ENCODE measurements at places on chromosomes 16 and 17. TPM values are rescaled to one million over a fixed set of nuclear protein-coding genes. Genes with fewer than 3 reads are reported as not detected.

DNA sequence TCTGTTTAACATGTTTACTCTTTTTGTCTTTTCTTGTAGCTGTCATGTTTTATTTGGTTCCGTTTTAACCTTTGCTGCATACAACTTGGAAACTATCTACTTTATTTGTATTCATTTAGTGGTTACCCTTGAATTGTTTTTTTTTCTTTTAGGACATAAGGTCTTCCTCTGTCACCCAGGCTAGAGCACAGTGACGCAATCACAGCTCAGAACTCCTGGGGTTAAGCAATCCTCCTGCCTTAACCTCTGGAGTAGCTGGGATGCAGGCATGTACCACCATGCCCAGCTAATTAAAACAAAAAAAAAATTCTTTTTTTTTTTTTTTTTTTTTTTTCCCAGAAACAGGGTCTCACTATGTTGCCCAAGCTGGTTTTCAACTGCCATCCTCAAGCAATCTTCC is 29.8 kb upstream of the USP43 start:
- DNase-seq = no peak

DNA sequence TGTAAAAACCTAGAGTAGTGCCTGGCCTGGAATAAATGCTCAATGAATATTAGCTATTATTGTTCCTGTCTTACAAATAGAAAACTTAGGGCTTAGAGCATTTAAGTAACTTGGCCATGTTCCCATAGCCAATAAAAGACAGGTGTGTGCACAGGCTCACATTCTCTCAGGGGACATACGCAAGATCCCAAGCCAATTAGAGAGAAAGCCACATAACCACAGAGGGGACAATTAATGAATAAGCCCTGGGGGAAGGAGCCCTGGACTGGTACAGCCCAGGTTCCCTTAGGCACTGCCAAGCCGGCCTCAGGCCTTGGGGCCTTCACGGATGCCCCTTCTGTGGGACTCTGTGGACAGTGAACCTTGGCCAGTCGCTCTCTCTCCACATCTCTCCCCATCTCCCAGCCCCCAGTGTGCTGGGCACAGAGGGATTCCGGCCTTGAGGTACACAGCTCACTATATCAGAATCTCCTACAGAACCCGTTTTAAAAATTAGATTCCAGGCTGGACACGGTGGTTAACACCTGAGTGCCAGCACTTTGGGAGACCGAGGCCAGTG is 27.3 kb upstream of the ABCC12 start:
- DNase-seq = no peak

DNA sequence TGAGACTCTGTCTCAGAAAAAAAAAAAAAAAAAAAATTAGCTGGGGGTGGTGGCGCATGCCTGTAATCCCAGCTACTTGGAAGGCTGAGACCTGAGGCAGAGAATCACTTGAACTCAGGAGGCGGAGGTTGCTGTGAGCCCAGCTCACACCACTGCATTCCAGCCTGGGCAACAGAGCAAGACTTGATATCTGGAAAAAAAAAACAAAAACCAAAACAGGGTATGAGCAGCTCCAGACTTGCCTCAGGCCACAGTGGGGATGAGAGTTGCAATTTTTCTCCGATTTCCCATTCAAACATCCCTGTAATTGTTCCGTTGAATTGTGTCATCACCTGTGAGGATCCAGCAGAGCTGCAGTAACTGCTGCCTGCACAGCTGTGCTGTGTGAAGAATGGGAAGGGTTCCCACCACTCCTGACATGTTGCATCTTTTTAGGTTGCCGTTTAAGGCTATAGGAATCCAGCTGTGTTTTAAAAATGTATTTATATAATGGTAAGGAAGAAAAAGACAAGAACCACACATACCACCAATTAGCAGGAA is 150.0 kb downstream of the VPS53 start:
- DNase-seq = no peak

- no peak for DNase-seq
Observed at GRCh38 chr16:11094075-11094856, 149.9 kb downstream of the CLEC16A start.

- no peak for DNase-seq
Observed at GRCh38 chr17:76538281-76538931, 897 bp upstream of the CYGB start.

DNA sequence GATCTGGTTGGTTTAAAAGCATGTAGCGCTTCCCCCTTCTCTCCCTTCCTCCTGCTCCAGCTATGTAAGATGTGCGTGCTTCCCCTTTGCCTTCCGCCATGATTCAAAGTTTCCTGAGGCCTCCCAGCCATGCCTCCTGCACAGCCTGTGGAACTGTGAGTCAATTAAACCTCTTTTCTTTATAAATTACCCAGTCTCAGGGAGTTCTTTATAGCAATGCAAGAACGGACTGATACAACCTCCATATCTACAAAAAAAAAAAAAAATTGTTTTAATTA is 16.6 kb upstream of the PDXDC1 start:
- DNase-seq = no peak

DNA sequence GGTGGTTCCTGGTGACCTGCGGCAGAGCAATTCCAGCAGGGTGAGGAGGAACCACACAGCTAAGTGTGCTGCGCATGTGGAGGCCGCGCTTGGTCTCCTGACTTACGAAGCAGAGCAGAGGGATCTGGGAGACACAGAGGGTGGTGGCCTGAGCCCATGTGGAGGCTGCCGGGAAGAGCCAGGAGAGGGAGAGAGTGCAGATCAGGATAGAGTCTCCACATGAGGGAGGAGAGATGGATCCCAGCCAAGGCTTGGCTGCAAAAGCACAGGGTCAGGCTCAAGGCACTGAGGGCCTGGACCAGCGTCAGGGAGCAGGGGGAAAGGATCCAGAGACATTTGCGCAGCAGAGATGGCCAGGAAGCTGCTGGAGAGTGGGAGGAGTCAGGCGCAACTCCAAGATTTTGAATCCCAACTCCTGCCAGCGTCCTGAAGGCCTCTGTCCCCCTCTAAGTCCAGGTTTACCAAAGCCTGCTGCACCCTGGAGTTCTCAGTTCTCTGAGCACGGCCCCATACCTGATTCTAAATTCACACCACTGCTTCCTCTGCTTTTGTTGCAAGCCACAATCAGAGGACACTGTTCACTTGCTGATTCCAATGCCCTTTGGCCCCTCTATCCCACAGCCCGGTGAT is 11.3 kb upstream of the MLLT6 start:
- DNase-seq = no peak

GRCh38 chr17:14712611-14713021 is 411.7 kb downstream of the HS3ST3B1 start:
- DNase-seq = no peak

Gene CCT6B
- 4.5 TPM for total RNA-seq

Gene PARD6A
- total RNA-seq = 5.7 TPM

GRCh38 chr17:78654325-78654724 is 77.1 kb upstream of the DNAH17 start:
- DNase-seq = no peak

Gene CDRT15
- total RNA-seq = not detected

DNA sequence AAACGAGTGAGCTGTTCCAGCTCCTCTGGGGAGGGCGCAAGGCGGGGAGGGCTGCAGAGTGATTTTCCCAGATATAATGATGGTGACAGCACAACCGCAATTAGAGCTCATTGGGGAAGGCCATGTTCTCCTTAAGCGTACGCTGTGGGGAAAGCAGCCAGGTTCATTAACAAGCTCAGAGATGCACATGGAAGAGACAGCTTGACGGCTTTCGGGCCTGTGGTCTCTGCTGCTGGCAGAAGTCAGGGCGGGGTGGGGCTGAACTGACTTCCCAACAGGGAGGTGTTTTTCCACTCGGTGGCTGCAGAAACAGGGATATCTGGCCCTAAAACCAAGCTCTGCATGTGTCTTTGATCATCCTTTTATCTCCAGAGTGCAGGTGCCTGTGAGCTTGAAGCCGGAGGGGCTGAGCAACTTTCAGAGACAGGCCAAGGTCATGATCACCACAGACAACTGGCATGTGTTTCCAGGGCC is 24.0 kb upstream of the CACNG1 start:
- DNase-seq = no peak

- DNase-seq = no peak
Observed at GRCh38 chr17:78349891-78350642, 9.8 kb downstream of the SOCS3 start.

DNA sequence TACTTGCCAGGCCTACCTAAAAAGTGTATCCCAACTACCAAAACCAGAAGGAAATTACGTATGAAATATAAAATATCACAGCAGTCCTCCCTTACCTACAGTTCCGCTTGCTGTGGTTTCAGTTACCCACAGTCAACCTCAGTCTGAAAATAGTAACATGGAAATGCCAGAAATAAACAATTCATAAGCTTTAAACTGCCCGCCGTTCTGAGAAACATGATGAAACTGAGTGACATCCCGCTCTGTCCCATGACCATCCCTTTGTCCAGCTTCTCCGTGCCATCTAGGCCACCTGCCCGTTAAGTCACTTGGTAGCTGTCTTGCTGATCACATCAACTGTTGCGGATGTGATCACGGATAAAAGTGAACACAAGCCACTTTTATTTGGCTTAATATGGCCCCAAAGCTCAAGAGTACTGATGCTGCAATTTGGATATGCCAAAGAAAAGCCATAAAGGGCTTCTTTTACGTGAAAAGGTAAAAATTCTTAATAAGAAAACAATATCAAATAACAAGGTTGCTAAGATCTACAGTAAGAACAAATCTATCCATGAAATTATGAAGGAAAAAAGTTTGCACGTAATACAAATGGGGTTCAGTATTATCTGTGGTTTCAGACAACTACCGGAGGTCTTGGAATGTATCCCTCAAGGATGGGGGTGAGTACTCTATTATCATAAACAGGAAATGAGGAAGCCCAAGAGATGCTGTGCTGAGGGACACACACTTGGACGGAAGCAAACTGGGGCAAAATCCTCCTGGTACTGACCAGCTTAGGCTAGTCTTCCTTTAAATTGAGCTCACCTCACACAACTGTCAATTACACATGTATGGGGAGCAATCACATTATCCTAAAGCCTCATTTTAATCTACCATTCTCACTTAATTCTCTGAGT is 8.2 kb downstream of the USP22 start:
- DNase-seq = peak; percentile 28

- no peak for DNase-seq
Observed at GRCh38 chr17:77165577-77165976, 24.8 kb downstream of the SEC14L1 start.

DNA sequence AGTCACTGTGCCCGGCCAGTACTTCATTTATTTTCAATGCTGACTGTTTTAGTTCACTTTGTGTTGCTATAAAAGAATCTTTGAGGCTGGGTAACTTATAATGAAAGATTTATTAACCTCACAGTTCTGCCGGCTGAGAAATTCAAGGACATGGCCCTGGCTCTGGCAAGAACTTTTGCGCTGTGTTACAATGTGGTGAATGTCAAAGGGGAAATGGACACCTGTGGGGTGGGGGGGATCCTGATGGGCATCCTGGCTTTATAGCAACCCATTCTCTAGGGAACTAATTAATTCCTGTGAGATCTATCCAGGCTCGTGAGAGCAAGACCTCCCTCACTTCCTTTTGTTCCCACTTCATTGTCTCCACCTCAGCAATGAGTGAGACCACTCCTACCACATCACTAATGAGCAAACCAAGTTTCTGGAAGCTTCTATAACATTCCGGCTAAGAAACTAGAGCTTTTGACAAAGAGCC is 17.1 kb upstream of the CDH3 start:
- DNase-seq = peak; percentile 38

- DNase-seq = no peak
Observed at GRCh38 chr16:27304881-27305745, 8.7 kb upstream of the IL4R start.

DNA sequence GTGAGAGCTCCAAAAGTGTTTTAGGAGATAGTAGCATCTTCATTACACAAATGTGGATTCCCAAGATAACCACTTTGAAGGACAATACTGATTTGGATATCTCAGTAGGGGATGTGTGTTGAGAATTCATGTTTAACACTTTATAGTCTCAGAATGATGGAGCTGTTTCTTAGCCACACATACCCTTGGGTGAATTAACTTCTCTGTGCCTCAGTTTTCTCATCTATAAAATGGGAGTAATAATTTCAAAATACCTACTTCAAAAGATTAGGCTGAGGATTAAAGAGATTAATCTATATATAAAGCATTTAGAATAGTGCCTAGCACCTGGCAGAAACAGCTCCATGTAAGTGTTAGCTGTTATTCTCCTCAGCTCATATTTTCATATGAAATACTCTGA is 19.0 kb downstream of the LPCAT2 start:
- DNase-seq = no peak

Data from A172 (cell line).